ENCODE measurements at places on chromosomes 6 and 20. TPM values are rescaled to one million over a fixed set of nuclear protein-coding genes. Genes with fewer than 3 reads are reported as not detected.

The C6orf141 gene
- 0.21 TPM for total RNA-seq

The SUMO4 gene
- 16.9 TPM for total RNA-seq

The ZC3H12D gene
- total RNA-seq = 50.7 TPM

The MOCS1 gene
- 0.63 TPM for total RNA-seq

Measured in mononuclear cell (primary cell).